ENCODE measurements at places on chromosomes 1 and 21.
A peak's percentile ranks its signal among the peaks of the same experiment; 100 is the strongest.

- no peak for DNase-seq
Measured at GRCh38 chr1:69728206-69728605, 160.5 kb downstream of the LRRC7 start.

- DNase-seq, result no peak
Measured at GRCh38 chr1:21586846-21587601, 77.8 kb downstream of the ALPL start.

GRCh38 chr1:172351346-172351745 lies 69.1 kb upstream of the C1orf105 start:
- no peak for DNase-seq

GRCh38 chr1:203462878-203463277 lies 12.7 kb upstream of the PRELP start:
- DNase-seq, result no peak

DNA sequence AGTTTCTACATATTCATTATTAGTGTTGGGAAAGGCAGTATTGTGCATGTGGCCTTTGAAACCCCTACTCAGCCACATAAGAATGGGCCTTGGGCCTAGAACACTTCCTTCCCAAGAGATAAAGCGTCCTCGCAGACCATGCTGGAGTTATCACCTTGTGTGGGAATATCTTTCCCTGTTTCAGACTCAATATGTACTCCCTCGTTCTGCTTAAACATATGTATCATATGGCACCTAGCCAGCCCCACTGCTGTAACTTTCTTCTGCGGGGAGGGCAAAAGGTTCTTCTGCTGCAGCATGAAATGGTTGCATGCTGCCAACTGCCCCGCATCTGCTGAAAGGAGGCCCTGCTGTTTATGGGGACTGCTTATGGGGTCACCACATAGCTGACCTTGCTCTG lies 92.0 kb downstream of the CRB1 start:
- DNase-seq, result no peak

DNA sequence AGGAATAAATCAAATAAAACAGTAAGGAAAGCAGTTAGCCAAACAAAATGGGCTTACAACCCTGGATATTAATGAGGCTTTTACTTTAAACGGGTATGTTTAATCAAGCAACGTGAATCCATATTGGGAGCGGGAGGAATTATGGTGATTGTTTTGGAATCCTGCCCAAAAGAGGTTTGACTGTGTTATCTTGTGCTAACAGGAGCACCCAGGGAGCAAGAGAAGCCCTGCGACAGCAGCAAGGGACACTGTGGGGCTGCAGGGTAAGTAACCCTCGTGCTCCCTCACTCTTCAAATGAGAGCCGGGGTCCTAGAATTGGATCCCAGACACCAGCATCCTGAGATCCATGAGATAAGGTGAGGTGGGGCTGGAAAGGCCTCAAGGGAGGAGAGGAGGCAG lies 72.6 kb upstream of the PGBD5 start:
- no peak for DNase-seq

DNA sequence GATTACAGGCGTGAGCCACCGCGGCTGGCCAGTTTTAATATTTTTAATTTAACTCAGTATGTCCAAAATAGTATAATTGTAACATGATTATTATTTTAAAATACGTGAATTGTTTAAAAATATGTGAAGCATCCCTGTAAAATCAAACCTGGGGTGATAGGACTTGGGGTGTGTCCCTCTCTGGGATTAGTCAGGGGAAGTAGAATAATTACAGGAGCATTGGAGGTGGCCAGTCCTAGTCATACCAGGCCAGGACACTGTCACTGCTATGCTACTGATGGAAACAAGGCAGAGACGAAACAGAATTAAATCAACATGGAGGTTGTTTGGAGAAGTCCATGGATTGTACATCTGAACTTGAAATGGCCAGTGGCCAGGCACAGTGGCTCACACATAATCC lies 16.8 kb downstream of the SZRD1 start:
- DNase-seq, result no peak

DNA sequence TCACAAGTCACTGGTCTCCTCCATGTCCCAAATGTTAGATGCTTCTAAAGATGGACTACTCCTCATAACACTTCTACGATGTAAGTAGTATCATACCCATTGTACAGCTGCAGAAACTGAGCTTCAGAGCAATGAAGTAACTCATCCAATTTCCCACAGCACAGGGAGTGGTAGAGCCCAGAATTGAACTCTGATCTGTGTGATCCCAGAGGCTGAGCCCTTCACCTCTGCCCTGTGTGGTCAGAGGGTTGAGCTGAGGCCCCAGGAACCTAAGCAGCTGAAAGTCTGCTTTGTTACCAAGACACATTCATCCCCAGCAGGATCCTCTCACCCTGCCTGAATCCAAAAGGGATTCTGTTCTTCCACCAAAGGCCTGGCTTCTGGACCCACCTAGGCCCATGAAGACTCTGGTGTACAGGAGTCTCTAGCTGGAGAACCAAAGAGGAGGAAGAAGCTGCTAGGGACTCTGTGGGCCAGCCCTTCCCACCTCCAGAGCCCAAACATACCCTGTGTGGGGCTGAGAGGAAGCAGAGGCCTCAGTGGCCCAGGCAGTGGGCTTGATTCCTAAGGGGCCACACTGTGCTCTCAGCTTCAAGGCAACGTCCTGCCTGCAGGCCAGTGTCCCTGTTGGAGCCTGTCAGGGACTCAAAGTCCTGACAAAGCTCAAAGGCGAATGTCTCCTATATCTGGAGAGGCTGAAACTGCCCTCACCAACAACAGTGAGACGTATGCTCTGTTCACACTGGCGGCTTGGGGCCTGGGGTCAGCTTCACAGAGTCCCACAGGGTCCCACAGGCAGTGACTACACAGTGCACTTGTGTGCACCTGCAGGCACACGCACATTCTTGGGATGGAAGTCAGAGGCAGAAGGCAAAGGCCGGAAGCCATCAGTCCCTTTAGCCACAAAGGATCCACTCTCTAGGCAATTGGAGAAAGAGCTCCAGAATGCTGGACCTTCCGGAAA lies 40.4 kb upstream of the SLC30A1 start:
- DNase-seq, result no peak

- DNase-seq, result no peak
Measured at GRCh38 chr1:42784946-42785693, at the start of gene TMEM269. Gene TMEM269, plus strand, starts transcription at chr1:42784991. Its CDS starts 4,903 bp downstream, at chr1:42789894.

DNA sequence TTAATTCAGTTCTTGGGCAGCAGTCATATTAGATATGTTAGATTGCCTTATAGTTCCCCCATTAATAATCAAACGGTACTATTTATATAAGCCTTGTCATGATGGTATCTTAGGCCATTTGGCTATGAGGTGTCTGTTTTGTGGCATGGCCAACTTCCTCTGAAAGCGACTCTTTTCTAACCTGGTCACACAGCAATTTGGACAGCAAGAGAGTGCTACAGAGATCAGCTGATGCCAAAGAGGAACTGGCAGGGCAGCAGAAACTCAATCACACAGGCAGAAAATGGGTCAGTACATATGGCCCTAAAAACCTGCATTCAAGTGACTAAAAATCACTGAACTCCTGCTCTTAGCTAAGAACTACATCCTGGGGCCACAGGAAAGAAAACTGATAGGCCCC lies 13.4 kb upstream of the MUTYH start:
- no peak for DNase-seq

DNA sequence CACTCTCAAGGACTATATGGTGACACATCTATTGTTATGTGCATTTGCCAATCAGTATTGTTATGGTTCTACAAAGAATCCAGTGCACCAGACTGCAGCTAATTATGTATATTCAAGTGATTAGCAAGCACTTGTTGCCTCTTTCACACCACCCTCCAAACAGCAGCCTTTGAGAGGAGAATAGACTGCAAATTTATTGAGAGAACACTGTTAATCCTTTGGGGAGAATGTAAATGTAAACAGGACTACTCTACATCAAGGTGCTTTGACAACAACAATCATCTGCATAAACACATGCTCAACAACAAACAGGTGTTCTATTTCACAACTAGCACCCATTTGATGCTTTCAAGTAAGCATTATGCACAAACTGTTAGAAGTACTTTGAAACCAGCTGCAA lies 117.4 kb downstream of the AKT3 start:
- DNase-seq, result no peak

- DNase-seq, result no peak
Measured at GRCh38 chr1:74731399-74732052, 1.3 kb downstream of the CRYZ start.

- DNase-seq, result no peak
Measured at GRCh38 chr1:188269956-188270355, 1441.2 kb downstream of the PLA2G4A start.

DNA sequence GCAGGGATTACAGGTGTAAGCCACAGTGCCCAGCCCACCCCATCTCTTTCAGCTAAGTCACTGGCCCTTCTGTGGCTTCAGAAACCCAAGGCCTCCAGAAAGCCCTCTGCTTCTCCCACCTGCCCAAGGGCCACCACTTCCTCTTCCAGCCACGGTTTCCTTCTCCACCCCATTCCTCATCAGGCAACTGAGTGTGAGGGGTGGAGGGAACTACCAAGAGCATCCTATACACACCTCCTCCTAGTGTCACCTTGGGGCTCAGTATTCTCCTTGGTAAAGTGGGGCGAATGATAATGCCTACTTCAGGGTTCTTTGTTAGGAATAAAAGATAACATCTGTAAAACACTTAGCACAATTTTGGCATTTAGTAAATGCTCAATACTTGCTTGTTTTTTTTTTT lies 30.0 kb downstream of the KNCN start:
- no peak for DNase-seq

GRCh38 chr1:240445369-240445768 lies 166.6 kb downstream of the GREM2 start:
- no peak for DNase-seq

DNA sequence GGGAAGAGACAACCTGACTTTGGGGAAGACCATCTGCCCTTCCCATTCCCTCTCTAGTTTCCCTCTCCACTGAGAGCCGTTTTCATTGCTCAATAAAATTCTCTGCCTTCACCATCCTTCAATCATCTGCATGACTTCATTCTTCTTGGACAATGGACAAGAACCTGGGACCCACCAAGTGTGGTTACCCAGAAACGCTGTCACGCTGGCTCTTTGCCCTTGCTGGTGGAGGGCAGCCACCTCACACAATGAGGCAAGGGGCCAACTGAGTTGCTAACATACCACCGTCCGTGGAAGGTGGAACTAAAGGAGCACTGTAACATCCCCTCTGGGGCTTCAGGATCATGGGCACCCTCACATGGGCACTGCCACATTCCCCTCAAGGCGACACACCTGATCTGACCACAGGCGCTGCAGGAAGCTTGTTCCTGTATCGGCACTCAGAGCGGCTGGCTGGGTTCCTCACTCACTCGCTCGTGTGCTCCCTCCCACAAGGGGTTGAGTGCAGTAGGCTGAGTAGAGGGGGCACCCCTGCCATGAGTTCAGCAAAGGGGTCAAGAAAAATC lies 652.4 kb downstream of the PLPP3 start:
- DNase-seq, result no peak

- no peak for DNase-seq
Measured at GRCh38 chr1:167938080-167938636, 1.3 kb upstream of the MPC2 start.

DNA sequence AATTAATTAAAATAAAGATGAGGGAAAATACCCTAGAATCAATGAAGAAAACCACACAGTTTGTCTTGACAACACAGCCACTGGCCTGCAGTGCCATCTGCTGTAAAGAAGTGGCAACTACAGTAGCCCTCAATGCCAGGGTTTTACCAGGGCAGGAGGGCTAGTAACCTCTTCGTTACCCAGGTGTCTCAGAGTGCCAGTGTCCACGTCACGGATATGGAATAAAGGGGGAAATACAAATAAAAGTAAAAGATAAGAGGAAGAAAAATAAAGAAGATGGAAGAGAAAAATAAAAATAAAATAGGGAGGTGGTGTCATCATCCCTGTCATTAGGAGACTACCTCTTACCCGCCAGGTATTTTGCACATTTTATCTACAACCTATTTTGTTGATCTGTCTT lies 14.2 kb upstream of the SLC44A3 start:
- peak; percentile 27 for DNase-seq

DNA sequence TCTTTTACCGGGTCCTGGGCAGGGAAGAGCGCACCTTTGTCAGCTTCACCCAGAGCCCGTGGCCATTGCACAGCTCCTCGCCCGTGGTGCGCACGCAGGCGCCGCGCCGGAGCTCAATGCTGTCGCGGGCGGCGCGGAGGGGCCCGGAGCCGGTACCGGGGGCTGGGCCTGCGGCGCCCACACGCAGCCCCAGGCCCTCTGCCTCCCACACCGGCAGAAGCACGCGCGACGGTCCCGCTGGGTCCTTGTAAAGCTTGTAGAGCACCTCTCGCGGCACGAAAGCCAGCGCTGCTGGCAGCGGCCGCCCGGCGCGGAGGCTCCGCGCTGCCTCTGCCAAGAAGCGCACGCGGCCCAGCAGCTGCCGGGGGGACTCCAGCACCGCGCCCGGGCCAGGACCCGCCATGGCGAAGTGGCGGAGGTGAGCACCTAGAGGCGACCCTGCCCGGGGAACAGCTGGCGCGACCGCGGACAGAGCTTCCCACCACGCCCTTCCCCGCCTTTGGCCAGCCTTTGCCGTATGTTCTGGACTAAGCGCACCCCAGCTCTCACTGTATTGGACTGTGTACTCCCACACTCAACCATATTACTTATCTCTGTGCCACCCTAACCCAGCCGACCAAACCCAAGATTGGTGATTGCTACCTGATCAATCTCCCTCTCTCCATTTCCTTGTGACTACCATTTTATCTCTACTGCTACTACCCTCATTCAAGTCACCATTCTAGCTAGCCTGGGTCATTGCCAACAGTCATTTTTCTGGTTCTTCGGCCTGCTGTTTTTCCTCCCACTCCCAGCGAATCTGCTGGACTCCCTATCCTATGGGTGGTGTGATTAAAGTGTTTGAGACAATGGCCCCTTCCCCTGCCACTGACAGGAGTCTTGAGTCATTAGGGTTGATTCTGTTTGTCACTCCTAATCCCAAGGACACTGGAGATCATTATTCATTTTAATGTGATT lies at the start of gene HECTD3:
HECTD3 (minus strand) TSS at position 470 of the 957 bp plus-strand sequence; CDS start at position 403, 67 bp downstream.
- DNase-seq, result peak; percentile 70

GRCh38 chr1:8055973-8056372 lies 29.9 kb upstream of the ERRFI1 start:
- DNase-seq, result no peak

Data from activated B cell treated with CpG ODN at 0.5 μM for 24 hours (primary cell).